Adrenal gland (tissue), 19 donors: ENCODE measurements at places on chromosomes 12 and 14. TPM values are rescaled to one million over a fixed set of nuclear protein-coding genes. Genes with fewer than 3 reads are reported as not detected.

Gene RNF212B
- not detected for total RNA-seq

Gene PLEKHG3
- total RNA-seq, result 2.7 TPM

Gene CCDC196
- not detected for total RNA-seq

Gene TMEM263
- total RNA-seq, result 47.6 TPM

Gene GALNT9
- total RNA-seq, result 0.57 TPM

Gene C3AR1
- total RNA-seq, result 40.3 TPM

Gene KRAS
- 20.4 TPM for total RNA-seq

Gene P2RX2
- not detected for total RNA-seq

- DNase-seq, result no peak
Measured at GRCh38 chr12:3333991-3334391, 157.0 kb upstream of the PRMT8 start.

GRCh38 chr12:100404769-100405407, 48.0 kb downstream of the SLC17A8 start:
- DNase-seq, result no peak

DNA sequence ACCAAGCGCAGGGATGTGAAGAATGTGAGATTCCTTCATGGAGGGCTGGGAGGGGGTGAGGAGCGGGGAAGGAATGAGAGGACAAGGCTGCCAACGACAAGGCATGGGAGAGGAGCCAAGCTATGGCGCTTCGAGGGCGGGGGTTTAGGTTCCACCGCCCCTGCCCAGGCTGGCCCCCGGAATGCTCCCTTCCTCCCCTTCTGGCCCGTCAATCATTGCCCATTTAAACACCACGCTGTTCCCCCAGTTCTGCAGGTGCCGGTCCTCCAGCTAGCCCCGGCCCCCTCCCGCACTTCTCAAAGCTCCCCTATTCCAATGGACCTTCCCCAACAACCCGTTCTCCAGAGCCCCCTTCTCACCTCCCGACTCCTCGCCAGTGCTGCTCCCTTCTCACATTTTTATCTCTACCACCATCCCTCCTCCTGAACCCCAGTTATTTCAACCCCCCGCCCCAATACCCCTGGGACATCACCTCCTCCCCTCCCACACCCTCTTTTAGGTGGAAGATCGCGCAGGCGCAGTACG, 428 bp downstream of the RNF41 start:
- peak; percentile 85 for DNase-seq

GRCh38 chr12:4719821-4720636, at the start of gene GALNT8:
GALNT8 (plus strand) TSS chr12:4720400; CDS start chr12:4720678, 278 bp downstream.
- no peak for DNase-seq

- peak; percentile 66 for DNase-seq
Measured at GRCh38 chr14:51335531-51335930, 95.5 kb downstream of the TMX1 start.

GRCh38 chr12:54060975-54061778, 7.5 kb downstream of the HOXC4 start:
- DNase-seq, result no peak

DNA sequence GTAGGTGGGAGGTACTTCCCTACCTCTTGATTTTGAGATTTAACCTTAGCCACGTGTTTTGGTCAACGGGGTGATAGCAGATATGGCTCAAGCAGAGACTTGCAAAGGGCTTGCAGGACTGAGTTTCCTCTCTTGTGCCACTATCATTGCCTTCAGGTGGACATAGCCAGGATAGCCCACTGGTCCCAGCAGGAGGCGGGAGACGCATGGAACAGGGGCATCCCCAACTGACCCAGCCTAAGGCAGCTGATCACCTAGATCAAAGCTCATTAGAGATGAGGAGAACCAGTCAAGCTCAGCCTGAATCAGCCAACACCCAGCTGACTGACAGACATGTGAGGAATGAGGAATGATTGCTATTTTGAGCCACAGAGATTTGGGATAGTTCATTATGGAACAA, 49.6 kb downstream of the CALM1 start:
- DNase-seq, result no peak

- DNase-seq, result no peak
Measured at GRCh38 chr12:85829391-85829790, 6.8 kb downstream of the RASSF9 start.

GRCh38 chr14:61568572-61569011, 126.7 kb upstream of the HIF1A start:
- DNase-seq, result no peak

DNA sequence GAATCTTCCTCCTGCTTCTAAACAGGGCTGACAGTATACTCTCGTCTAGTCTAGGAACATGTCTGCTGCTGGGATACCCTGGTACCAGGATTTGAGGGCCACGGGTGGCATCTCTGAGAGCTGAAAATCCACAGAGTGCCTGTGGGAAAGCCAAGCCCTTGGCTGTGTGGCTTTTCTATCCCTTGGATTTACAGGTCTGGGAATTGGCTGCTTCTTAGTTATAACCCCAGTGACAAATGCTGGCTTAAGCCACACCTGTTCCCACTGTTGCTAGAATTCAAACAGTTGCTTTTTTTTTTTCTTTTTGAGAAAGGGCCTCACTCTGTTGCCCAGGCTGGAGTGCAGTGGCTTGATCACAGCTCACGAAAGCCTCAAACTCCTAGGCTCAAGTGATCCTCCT, 14.3 kb upstream of the RIN3 start:
- DNase-seq, result no peak

DNA sequence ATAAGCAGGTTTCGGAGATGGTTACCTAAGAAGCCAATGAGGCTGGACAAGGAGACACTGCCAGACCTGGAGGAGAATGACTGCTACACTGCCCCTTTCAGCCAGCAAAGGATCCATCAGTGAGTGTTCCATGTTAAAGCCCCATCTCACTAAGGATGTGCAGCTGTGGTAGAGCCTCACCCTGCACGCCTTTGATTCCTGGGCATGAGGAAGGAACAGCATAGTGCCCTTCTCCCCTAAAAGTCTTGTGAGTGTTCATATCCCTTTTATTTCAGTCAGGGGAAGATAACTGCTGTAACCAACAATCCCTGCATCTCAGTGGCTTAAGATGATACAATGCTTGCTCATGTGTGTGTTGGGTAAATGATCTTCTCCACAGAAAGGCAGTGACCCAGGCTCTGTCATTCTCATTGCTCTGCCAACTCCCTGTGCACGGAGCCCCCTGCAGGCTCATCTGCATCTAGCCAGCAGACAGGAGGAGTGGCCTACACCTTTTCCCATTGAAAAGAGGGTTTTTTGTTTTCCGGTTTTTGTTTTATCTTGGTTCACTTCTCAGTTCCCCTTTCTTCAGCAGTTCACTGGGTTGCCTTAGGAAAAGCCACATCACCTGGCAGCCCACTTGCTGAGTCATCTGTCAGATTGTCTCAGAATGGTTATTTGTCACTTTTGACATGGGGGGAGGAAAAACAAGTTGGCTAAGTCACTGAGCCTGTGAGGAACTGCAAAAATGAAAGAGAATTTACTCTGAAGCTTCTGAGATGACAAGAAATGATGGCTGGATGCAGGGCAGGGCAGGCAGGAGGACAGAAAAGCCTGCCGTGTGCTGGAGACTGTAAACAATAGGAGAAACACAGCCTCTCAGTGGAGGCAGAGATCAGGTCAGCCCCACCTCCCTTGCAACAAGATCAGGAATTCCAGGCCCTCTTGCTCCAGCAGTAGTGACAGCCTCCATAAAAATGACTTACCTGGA, 193.3 kb downstream of the ANO4 start:
- DNase-seq, result peak; percentile 46

- no peak for DNase-seq
Measured at GRCh38 chr14:56168007-56168616, 49.9 kb downstream of the PELI2 start.

GRCh38 chr12:10558789-10559188, 53.1 kb downstream of the EIF2S3B start:
- no peak for DNase-seq

DNA sequence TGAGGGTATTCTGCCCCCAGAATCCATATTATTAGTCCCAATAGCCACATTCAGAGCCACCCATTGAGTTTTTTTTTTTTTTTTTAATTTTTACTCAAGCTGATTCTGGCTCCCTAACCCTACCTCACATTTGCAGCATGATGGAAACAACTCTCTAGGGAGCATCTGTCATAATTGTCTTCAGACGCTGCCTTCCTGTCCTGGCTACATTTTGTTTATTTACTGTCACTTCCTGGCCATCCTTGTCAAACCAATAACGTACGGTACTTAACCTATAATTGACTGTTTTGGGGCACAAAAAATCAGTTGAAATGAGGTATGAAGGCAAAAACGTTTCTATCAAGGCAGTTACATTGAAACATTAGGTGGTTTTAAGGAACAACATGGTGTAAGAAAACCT, 2.1 kb downstream of the GLIPR1 start:
- DNase-seq, result no peak

GRCh38 chr12:132545955-132546354, 56.0 kb downstream of the FBRSL1 start:
- DNase-seq, result no peak

DNA sequence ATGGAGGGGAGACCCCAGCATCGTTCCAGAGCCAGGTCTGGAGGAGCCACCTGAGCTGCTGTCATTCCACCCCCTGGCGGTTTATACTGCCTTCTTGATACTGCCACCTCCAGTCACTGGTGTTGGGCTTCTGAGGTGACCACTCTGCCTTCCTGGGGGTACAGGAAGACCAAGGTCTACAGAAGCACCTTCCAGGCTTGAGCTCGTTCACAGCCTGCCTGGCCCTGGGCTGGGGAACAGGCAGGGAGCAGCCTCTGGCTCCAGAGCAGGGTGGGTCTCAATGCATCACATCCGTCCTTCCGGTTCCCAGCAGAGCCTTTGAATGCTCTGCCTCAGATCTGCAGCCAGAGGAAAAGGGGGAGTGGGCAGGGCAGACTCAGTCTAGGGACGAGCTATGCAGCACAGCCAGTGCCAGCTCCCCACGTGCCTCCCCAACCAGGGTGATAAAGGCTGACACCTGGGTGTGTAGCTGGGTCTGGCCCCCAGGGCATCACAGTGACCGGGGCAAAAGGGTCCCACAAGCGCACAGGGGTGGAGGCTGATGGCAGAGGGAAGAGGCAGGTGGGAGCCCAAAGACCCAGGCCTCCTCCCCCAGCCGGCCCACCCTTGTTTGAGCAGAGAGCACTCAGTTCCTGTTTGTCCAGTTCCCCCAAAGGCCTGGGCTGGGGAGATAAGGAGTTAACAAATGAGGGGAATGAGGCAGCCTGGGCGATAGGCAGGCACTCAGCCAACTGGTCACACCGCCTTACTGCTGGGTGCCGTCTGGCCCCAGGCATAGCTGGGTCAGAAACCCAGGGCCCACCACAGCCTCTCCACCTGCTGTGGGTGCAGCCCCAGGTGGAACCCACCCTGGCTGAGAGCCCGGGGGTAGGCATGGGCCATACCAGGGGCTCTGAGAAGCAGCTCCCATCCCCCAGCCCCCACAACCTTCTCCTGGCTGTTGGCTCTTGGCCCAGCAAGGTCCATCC, 17.1 kb downstream of the DEGS2 start:
- DNase-seq, result no peak

DNA sequence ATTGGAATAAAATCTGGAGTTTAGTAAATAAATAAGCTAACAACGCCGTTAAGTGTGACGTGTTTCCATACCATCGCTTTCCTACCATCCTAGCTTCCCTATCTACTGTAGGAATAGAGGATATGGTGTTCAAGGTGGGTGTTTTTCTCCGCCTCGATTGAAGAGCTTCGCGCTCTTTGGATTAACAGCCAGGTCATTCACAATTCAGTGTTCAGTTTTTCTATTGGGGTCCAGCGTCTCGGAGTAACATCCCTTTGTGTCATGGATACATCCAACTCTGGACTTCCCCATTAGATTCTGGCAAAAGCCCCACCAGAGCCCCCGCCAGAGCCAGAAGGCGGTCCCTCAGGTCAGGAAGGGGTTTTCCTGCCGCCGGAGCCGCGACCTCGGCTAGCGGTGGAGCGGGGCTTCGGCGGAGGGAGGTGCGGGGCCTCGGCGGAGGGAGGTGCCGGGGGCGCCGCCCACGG, 1.2 kb upstream of the SRGAP1 start:
- DNase-seq, result no peak

GRCh38 chr12:121388421-121388981, 11.4 kb upstream of the RNF34 start:
- no peak for DNase-seq

- no peak for DNase-seq
Measured at GRCh38 chr14:63286071-63286470, 32.7 kb downstream of the GPHB5 start.

- DNase-seq, result no peak
Measured at GRCh38 chr14:67999290-67999689, 179.7 kb downstream of the RAD51B start.

- no peak for DNase-seq
Measured at GRCh38 chr12:42213023-42213422, 25.0 kb downstream of the YAF2 start.

- no peak for DNase-seq
Measured at GRCh38 chr12:127650626-127651025, 616.3 kb upstream of the TMEM132C start.

GRCh38 chr12:101439236-101439635, 31.7 kb upstream of the ARL1 start:
- no peak for DNase-seq

GRCh38 chr12:116390401-116391335, 113.2 kb upstream of the MED13L start:
- no peak for DNase-seq

- no peak for DNase-seq
Measured at GRCh38 chr14:50047274-50047676, 69.1 kb downstream of the VCPKMT start.

- no peak for DNase-seq
Measured at GRCh38 chr14:95918466-95918865, 41.8 kb downstream of the TUNAR start.

- no peak for DNase-seq
Measured at GRCh38 chr12:53483225-53483978, 15.9 kb downstream of the MAP3K12 start.

DNA sequence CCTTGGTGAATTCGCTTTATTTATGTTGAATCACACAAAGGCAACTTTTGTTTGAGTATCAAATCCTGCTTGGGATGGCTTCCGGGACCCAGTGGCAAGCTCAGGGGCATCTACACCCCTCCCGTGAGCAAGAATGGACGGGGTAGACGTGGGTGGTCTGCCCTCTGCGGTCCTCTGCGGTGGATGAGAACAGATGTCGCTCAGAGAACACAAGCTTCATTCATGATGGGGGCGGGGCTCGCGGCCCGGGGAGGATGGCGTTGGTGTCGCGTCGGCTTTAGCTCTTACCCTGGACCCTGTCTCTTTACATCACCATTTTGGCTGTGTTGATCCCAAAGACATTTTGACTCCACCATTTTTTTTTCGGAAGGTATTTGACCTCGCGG, 158.5 kb upstream of the RTL1 start:
- no peak for DNase-seq

GRCh38 chr14:105309371-105309770, 5.2 kb upstream of the PACS2 start:
- DNase-seq, result no peak
